ENCODE measurements at places on chromosomes 5 and 9. TPM values are rescaled to one million over a fixed set of nuclear protein-coding genes. Genes with fewer than 3 reads are reported as not detected.

DNA sequence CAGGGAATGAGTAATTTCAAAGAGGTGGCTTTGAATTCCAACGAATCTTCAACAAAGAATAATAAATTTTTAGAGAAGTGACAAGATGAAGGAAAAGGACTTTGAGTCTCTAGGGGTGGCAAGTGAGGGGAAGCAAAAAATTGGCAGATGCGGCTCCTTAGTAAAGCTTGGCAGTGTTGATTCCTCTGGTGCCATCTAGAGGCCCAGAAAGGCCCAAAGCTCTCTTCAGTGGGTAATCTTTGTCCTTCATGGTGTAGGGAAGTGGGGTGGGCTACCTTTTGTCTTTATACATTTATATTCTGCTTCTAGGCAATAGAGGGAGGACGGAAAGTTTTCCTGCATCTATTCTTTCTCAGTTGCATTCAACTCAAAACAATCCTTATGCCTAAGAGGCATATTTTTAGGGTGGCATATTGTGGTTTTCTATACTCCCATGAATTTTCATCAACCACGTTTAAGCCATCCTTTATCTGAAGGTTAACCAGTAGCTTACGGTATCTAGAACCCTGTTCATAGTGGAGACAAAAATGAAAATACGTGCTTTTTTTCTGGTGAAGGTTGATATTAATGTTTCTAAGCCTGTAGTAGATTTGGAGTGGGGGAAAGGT, 17.5 kb upstream of the ROPN1L start:
- no peak for DNase-seq

DNA sequence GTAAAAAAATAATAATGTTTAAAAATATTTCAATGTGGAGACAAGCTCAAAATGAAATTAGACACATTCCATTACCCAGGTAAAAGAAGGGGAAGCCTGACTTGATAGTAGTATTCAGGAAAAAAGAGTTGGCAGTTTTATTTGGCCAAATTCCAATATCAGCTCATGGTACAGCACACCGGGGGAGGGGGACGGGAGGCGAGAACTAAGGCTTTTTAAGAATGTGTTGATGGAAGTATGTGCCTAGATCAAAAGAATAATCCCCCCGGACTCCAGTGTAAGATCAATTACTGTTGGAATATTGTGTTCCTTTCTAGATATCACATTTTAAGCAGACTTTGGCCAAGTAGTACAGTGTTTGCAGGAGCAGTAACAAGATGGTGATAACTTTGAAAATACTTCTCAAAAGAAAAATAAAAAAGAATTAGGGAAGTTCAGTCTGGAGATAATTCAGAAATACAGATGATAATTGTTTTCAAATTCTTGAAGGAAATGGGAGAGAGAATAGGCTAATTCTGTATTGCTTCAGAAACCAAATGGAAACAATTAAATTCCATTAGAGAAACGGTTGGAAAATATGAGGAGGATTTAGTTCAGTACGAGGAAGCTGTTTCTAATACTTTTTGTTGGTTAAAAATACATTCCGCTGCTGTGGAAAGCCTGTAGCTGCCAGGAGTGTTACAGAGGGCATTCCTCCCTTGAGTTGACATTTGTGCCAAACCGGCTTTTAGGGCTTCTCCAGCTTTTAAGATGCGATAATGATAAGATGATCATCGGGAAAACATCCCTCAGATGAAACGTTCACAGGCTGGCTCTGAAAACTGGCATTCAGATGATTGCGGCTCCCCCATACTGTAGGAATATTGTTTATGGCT, 98.1 kb upstream of the ERBIN start:
- DNase-seq, result no peak

DNA sequence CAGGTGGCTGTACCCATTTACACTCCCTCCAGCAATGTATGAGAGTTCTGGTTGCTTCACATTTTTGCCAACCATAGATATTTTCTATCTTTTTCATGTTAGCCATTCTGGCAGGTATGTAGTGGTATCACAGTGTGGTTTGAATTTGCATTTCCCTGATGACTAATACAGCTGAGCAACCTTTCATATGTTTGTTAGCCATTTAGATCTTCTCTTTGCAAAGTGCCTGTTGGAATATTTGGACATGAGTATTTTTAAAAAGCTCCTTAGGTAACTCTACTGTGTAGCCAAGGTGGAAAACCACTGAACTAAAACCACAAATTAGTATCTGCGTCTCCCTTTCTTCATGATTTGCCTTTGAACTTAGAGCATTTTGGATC, 31.9 kb downstream of the IRF1 start:
- DNase-seq, result no peak

MAT2B gene
- total RNA-seq, result 69.9 TPM

PCDHGA5 gene
- total RNA-seq, result 1.5 TPM
